ENCODE measurements at places on chromosomes 2 and 18. TPM values are rescaled to one million over a fixed set of nuclear protein-coding genes. Genes with fewer than 3 reads are reported as not detected.
A peak's percentile ranks its signal among the peaks of the same experiment; 100 is the strongest.

DNA sequence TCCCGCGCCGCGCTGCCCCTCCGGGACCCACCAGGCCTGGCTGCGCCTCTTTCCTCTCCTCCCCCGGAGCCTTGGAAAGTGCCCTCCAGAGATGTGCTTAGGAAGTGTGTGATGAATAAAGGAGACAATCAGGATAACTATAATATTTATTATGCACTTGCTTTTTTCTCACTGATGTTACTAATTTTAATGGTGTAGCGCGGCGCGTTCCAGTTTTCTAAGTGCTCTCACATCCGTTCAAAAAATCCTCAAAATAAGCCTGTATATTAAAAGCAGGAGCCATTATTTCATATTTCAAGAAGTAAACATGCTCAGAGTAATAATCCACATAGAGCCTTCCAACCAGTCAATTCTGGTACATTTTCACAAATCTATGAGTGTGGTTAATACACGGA lies 941 bp upstream of the MPPE1 start:
- H3K27ac ChIP-seq, result peak overlapping the region; percentile 80
- H3K4me3 ChIP-seq, result peak overlapping the region; percentile 77
- H3K36me3 ChIP-seq, result peaks cover 9% of the 10 kb centered on the region

DNA sequence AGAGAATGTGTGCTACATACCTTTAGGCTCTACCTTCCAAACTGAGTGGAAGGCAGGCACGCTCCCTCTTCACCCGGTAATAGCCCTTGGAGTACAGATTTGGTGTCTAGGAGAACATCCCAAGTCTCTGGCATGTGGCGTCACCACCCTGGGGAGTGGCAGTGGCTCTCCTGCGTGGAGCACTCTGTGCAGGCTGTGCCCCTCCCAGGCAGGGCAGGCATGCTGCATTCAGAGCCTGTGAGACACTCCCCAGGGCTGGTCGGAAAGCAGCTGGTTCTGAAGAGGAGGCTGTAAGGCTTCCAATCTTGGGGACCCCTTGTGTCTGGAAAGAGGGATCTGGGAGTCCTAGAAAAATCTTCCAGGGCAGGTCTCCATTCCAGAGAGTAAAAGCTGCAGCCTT lies 193.3 kb downstream of the ANKRD30B start:
- DNase-seq, result no peak
- no peak overlapping the region for H3K27ac ChIP-seq
- no peaks in the 10 kb centered on the region for H3K4me1 ChIP-seq
- H3K27me3 ChIP-seq, result no peaks in the 10 kb centered on the region

GRCh38 chr2:10880586-10881321 lies 31.0 kb upstream of the KCNF1 start:
- H3K4me3 ChIP-seq, result no peak overlapping the region
- no peaks in the 10 kb centered on the region for H3K36me3 ChIP-seq
- no peak overlapping the region for H3K27ac ChIP-seq
- peaks cover 3% of the 10 kb centered on the region for H3K4me1 ChIP-seq
- no peak for DNase-seq

GRCh38 chr2:216936954-216937357 lies 77.1 kb upstream of the TNP1 start:
- peaks cover 5% of the 10 kb centered on the region for H3K27me3 ChIP-seq
- H3K36me3 ChIP-seq, result no peaks in the 10 kb centered on the region
- no peak for DNase-seq
- no peak overlapping the region for H3K4me3 ChIP-seq
- no peak overlapping the region for H3K27ac ChIP-seq
- H3K4me1 ChIP-seq, result no peaks in the 10 kb centered on the region

GRCh38 chr2:157786663-157787363 lies 89.3 kb downstream of the ACVR1 start:
- no peak overlapping the region for H3K27ac ChIP-seq
- H3K4me3 ChIP-seq, result no peak overlapping the region
- H3K36me3 ChIP-seq, result no peaks in the 10 kb centered on the region
- H3K4me1 ChIP-seq, result peaks cover 49% of the 10 kb centered on the region

DNA sequence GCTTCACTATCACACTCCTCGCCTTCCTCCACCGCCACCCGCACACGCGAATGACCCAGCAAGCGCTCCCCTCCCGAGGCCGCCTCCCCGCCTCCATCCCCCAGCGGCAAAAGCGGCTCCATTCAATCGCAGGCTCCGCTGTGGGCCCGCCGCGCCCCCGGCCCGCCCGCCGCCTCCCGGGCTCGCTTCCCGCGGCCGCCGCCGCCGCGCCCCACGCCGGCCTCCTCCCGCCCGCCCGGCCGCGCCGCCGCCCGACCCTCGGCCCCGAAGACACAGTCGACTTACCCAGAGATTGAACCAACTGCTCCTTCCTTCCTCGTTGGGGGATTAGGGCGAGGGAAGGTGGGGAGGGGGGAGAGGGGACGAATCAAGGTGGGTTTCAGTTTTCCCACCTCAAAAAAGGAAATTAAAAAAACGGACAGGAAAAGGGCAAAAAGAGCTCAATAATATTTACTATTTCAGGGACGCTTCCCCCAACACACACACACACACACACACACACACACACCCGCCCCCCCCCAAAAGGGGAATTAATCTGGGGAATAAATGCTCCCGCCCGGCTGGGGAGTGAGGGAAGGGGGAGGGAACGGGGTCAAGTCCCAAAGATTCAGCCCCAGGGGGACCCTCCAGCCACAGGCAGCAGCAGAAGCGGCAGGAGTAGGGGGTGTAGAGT lies 743 bp downstream of the XPO1 start:
- H3K4me3 ChIP-seq, result peak overlapping the region; percentile 97
- H3K4me1 ChIP-seq, result peaks cover 34% of the 10 kb centered on the region
- H3K27me3 ChIP-seq, result peaks cover 3% of the 10 kb centered on the region
- peak overlapping the region; percentile 99 for H3K27ac ChIP-seq
- peak; percentile 51 for DNase-seq
- peaks cover 13% of the 10 kb centered on the region for H3K36me3 ChIP-seq

- peaks cover 37% of the 10 kb centered on the region for H3K36me3 ChIP-seq
- H3K4me1 ChIP-seq, result no peaks in the 10 kb centered on the region
- no peak overlapping the region for H3K4me3 ChIP-seq
- H3K27ac ChIP-seq, result no peak overlapping the region
- no peaks in the 10 kb centered on the region for H3K27me3 ChIP-seq
- no peak for DNase-seq
Observed at GRCh38 chr2:28025123-28025522, 134.6 kb downstream of the BABAM2 start.

GRCh38 chr18:48519431-48520100 lies 19.3 kb upstream of the CTIF start:
- H3K27me3 ChIP-seq, result peaks cover 21% of the 10 kb centered on the region
- H3K4me3 ChIP-seq, result no peak overlapping the region
- no peaks in the 10 kb centered on the region for H3K4me1 ChIP-seq
- no peak for DNase-seq

DNA sequence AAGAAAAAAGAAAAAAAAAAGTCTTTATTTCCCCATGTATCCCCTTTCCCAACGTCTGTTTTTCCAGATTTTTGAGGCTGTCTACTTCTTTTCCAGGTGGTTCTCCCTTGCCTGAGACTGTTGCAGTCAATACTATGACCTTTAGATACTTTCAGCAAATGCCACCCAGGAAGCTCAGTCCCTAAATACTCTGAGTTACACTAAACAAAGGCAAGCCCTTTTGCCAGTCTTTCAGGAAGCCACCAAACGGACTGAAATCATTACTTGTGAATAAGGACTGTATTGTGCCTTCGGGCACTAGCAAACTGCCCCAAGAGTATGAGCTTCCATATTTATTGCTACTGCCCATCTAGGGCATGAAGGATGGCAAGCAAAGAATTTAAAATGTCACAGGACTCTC lies 621.3 kb downstream of the SUCLG1 start:
- no peak overlapping the region for H3K27ac ChIP-seq
- no peak overlapping the region for H3K4me3 ChIP-seq
- no peak for DNase-seq
- no peaks in the 10 kb centered on the region for H3K4me1 ChIP-seq
- no peaks in the 10 kb centered on the region for H3K36me3 ChIP-seq

GRCh38 chr2:219718066-219718465 lies 90.6 kb downstream of the SLC4A3 start:
- H3K27me3 ChIP-seq, result peaks cover 5% of the 10 kb centered on the region
- no peaks in the 10 kb centered on the region for H3K36me3 ChIP-seq
- no peak for DNase-seq
- H3K4me1 ChIP-seq, result no peaks in the 10 kb centered on the region
- H3K4me3 ChIP-seq, result no peak overlapping the region
- no peak overlapping the region for H3K27ac ChIP-seq

DNA sequence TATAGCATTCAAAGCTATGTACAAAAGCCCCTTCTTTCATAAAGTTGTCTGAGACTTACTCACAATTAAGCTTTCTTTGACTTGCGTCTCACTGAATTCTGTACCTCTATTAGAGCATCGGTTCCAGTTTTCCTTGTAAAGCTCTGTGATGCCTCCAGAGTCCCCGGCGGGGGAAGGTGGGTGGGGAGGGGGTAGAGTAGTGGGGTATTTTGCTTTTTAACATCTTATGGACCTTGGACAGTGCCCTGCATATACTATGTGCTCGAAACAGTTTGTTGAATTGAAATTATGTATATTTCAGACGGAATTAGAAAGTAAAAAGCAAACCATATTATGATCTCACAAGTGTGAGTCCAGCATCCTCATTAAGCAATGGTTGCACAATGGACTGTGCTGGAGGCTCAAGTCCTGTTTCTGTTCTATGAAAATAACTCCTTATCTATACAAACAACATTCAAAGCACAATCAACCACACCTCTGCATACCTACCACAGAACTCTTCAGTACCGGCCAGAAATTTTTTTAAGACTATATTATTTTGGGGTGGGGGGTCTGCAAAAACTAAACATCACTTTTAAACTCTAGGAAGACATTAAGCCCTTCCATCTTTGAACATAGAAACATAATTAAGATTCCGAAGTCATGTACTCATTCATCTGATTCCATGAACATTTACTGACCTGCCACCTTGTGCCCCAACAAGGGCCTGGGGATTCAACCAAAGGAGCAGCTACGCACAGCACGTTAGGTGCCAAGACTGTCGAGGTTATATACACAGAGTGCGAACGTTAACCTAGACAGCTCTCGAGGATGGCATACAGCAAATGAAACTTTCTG lies 908 bp downstream of the STAT1 start:
- no peak overlapping the region for H3K4me3 ChIP-seq
- H3K4me1 ChIP-seq, result peaks cover 38% of the 10 kb centered on the region
- DNase-seq, result no peak
- H3K27me3 ChIP-seq, result no peaks in the 10 kb centered on the region
- peaks cover 24% of the 10 kb centered on the region for H3K36me3 ChIP-seq
- no peak overlapping the region for H3K27ac ChIP-seq

DNA sequence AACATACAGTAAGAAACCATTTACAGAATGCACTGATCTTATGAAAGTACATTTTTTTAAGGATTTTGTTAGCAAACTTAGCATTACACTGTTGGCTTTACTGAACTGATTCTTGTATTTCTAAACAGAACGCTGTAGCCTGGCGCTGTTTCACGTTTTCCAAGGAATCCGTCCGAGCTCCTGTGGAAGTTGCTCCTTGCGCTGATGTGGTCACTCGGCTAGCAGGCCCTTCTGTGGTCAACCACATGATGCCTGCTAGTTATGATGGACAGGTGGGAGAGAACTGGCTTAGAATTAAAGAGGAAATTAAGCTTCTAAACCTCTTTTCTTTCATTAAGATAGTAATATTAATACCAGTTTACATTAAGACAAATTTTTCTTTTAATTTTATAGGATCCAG lies 76.8 kb downstream of the CEP192 start:
- H3K4me3 ChIP-seq, result no peak overlapping the region
- peaks cover 56% of the 10 kb centered on the region for H3K36me3 ChIP-seq
- peaks cover 20% of the 10 kb centered on the region for H3K4me1 ChIP-seq
- no peak for DNase-seq
- no peak overlapping the region for H3K27ac ChIP-seq

GRCh38 chr2:7450188-7450832 lies 533.1 kb downstream of the RNF144A start:
- peak overlapping the region; percentile 89 for H3K27ac ChIP-seq
- H3K27me3 ChIP-seq, result no peaks in the 10 kb centered on the region
- DNase-seq, result peak; percentile 84
- peaks cover 5% of the 10 kb centered on the region for H3K36me3 ChIP-seq
- H3K4me1 ChIP-seq, result peaks cover 68% of the 10 kb centered on the region

DNA sequence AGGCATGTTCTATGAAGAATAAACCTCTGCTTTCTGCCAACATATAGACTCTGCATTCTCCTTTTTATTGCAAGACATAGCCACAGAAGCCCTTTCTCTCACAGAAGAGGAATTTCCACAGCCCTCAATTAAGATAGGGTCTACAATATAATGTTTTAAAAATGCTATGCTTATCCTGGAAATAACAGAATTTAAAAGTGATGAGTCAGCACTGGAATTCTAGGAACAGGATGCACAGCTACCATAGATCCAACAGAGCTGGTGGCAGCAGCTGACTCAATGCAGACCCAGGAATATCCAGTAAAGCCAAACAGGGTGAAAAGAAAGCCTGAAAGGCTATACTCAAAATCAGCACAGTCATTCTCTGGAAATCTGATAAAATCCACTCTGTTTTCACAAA lies 866.9 kb downstream of the TRIB2 start:
- DNase-seq, result no peak
- no peaks in the 10 kb centered on the region for H3K27me3 ChIP-seq
- H3K4me3 ChIP-seq, result no peak overlapping the region
- no peaks in the 10 kb centered on the region for H3K36me3 ChIP-seq

GRCh38 chr2:136131961-136132824 lies 14.2 kb upstream of the CXCR4 start:
- H3K4me3 ChIP-seq, result peak overlapping the region; percentile 64
- H3K27ac ChIP-seq, result peak overlapping the region; percentile 84

DNA sequence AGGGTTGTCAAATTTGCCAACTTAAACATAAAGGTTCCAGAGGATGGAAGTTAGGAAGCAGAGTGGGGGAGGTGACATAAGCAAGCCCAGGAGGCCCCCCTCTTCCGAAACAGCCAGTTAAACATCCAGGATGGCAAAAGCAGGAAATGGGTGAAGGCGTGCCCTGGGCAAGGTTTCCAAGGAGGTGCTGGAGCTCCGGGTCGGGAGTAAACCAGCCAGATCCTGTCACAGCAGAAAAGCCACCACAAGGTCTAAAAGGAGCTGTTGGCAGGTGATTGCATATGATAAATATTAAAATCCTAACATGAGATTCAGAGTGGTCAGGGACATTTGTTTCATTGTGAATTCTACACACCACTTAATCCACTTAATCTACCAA lies 572.2 kb upstream of the SALL3 start:
- no peaks in the 10 kb centered on the region for H3K36me3 ChIP-seq
- no peak overlapping the region for H3K4me3 ChIP-seq
- no peak for DNase-seq
- H3K4me1 ChIP-seq, result peaks cover 7% of the 10 kb centered on the region
- no peak overlapping the region for H3K27ac ChIP-seq

Gene SMIM21
- total RNA-seq, result not detected

Gene HTR2B
- total RNA-seq, result not detected

Gene CASP10
- 15.9 TPM for total RNA-seq

Gene CTAGE1
- not detected for total RNA-seq

Gene HOXD12
- not detected for total RNA-seq

Gene BMP10
- not detected for total RNA-seq

Gene ECEL1
- 0.10 TPM for total RNA-seq

Gene AGXT
- total RNA-seq, result not detected

Gene SERPINE2
- 16.5 TPM for total RNA-seq

Gene MRPL19
- total RNA-seq, result 64.6 TPM

Measured in activated CD4-positive, alpha-beta memory T cell treated with anti-CD3 and anti-CD28 coated beads for 36 hours (primary cell).